ENCODE measurements at places on chromosomes 2 and 18.

DNA sequence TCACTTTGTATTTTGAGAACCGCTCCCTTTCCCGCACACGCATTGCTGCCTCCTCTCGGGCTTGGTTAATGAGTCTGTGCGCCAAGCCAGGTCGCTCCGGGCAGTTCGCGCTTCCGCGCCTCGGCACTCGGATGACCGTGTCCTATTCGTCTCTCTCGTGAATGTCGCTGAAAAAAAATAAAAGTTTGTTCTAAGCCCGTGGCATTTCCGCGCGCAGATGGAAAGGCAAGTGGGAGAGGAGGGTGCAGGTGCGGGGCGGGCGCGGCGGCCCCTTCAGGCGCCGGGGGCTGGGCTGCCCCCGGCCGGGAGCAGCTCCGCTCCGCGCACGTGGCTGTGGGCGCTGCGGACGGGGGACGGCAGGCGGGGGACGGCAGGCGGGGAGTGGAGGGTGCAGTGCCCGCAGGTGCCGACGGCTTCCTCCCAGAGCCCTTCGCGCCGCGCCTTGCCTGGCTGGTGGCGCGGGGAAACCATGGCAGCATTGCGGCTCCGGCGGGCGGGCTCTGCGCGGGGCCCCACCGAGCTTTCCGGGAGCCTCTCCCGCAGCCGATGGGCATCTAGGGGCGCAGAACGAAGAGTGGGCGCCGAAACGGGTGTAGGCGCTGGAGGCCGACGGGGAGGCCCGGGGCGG lies 159.6 kb upstream of the SIX2 start:
- H3K4me1 ChIP-seq, result peaks cover 12% of the 10 kb centered on the region
- DNase-seq, result no peak
- peak overlapping the region; percentile 6 for H3K27ac ChIP-seq
- H3K4me3 ChIP-seq, result peak overlapping the region; percentile 46

DNA sequence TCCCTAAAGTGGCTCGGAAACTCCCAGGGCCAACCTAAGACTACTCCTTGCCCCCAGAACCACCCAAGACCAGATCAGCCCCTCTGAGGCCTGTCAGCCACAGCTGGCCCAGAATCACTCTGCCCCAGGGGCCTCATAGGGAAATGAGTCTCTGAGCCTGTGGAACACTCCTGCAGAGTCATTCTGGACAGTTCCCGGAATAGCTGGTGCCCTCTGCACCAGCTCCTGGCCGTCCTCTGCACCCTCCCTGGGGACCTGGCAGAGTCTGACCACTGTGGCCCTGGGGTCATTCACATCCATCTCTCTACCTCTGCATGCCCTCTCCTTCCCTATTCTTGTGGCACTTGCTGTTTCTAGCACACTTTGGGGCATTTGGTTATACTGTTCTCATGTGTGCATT lies 14.6 kb upstream of the TMEM214 start:
- H3K27me3 ChIP-seq, result no peaks in the 10 kb centered on the region
- H3K36me3 ChIP-seq, result no peaks in the 10 kb centered on the region
- H3K4me3 ChIP-seq, result no peak overlapping the region
- no peak for DNase-seq
- H3K4me1 ChIP-seq, result peaks cover 5% of the 10 kb centered on the region

- no peaks in the 10 kb centered on the region for H3K4me1 ChIP-seq
- H3K36me3 ChIP-seq, result no peaks in the 10 kb centered on the region
- no peak for DNase-seq
- no peak overlapping the region for H3K4me3 ChIP-seq
Observed at GRCh38 chr18:26978812-26979341, 113.4 kb upstream of the AQP4 start.

- peak overlapping the region; percentile 95 for H3K27ac ChIP-seq
- no peak for DNase-seq
- no peak overlapping the region for H3K4me3 ChIP-seq
- no peaks in the 10 kb centered on the region for H3K27me3 ChIP-seq
- H3K4me1 ChIP-seq, result peaks cover 51% of the 10 kb centered on the region
Observed at GRCh38 chr2:218281449-218281848, 10.9 kb downstream of the TMBIM1 start.

DNA sequence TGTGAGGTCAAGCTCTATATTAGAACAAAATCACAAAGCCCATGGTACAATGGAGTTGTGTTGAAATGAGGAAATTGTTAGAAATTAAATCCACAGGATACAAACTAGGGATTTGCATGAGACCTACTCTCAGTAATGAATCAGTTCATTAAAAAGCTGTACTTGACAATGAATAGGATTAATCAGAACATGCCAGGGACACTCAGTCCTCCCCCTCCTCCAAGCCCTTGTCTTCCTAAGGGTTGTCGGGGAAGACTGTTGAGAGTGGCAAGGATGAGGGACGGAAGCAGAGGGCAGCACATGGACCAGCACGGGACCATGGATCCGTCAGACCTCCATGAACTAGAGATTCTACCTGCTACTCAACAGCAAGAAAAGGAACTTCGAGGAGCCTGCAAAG lies 39.8 kb downstream of the SPRED2 start:
- H3K27me3 ChIP-seq, result no peaks in the 10 kb centered on the region
- H3K4me1 ChIP-seq, result peaks cover 63% of the 10 kb centered on the region
- no peak overlapping the region for H3K4me3 ChIP-seq
- peak overlapping the region; percentile 0 for H3K27ac ChIP-seq
- DNase-seq, result no peak

Data from RWPE2 (cell line).